Right lobe of liver (tissue), 6 donors: ENCODE measurements at places on chromosomes 5 and 9.

- DNase-seq: no peak
Measured at GRCh38 chr9:9498128-9498527, 1114.7 kb downstream of the PTPRD start.

GRCh38 chr9:37692622-37693221 lies 42.0 kb downstream of the FRMPD1 start:
- no peak for DNase-seq

DNA sequence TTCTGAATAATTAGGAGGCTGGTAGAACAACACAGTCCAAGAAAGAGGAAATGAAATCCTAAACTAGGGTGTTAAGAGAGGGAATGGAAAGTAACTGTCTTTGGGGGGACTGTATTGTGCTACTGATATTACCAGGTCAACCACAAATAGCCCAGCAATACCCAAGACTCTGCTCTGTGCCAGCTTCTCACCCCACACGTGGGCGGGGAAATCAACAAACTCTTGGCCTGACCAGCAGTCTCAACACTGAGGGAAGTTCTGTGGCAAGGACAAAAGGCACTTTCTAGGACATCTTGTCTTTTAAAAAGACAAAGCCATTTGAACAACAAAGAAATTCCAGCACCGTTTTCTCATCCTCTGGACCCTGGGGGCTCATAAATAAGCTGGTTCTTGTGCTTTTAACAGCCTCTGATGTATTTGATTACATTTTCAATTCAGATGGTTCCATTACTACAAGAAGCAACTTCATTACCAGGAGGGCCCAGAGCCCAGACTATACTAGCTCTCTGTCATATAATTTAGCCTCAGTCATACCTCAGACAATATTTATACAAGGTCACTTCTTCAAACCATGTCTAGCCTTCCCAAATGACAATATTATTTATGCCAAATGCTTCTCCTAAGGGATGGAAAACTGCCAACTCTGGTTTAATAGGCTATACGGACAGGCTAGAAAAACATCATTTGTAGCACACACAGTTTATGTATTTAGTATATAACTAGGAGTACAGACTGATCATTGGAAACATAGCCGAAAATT lies 297.8 kb downstream of the CWC27 start:
- no peak for DNase-seq

- DNase-seq: no peak
Measured at GRCh38 chr5:138212828-138213160, 329 bp downstream of the CDC23 start.

GRCh38 chr5:36305571-36306326 lies 4.0 kb upstream of the RANBP3L start:
- DNase-seq: peak; percentile 78

- no peak for DNase-seq
Measured at GRCh38 chr9:4706021-4706420, 26.7 kb downstream of the CDC37L1 start.

DNA sequence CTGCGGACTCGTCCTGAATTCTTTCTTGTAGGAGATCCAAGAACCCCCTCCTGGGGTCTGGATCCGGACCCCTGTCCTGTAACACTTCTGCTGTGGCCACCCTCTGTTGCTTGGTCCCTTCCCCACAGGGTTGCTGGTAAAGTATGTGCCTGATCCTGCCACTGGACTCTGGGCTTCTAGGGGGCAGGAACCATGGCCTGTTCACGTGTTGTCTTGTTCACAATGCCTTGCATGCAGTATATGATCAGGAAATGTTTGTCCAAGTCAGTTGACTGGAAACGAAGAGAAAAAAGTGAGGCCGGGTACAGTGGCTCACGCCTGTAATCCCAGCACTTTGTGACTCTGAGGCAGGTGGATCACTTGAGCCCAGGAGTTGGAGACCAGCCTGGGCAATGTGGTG lies 139.3 kb upstream of the ALDH1B1 start:
- no peak for DNase-seq
